Hepatocyte (in vitro differentiated cells): ENCODE measurements at places on chromosomes 7 and 10.

GRCh38 chr10:69516316-69516715 is 56.9 kb downstream of the NEUROG3 start:
- no peaks in the 10 kb centered on the region for H3K36me3 ChIP-seq
- H3K27me3 ChIP-seq = no peaks in the 10 kb centered on the region
- DNase-seq = no peak
- H3K4me3 ChIP-seq = no peak overlapping the region
- H3K4me1 ChIP-seq = no peaks in the 10 kb centered on the region

DNA sequence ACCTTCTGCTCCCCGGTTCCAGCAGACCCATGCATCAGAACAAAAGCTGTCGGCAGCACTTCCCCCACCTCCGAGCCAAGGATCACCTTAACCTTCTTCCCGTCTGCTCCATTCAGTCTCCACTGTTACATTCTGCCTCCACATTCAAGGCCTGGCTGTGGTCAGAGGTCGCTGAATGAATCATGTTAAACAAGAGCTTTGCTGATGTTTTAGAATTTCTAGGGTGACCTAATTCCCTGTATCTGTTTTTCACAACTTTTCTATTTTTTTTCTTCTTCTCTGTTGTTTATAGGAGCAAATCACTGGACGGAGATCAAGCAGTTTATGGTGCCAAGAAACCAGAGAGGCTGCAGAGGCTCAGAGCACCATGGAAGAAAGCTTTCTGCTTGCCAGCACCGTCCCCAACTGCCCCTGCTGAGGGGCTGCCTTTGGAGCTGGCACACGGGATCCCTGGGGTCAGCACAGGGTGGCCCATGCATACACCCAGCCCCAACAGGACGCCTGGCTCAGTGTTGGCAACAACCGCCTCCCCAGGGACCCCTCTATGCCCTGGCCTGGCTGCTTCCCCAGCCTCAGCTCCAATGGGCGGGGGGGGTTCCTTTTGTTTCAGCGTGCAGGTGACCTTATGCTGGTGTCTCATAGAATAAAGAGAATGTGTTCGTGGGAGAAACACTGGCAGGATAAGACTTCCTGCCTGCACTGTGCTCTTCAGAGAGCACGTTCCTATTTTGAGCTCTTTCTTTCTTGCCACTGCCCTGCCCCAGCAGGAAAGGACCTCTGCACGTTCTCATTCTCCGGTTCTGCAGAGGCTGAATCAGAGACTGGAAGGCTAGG is 182.7 kb upstream of the LYZL2 start:
- H3K36me3 ChIP-seq = no peaks in the 10 kb centered on the region
- no peak overlapping the region for H3K4me3 ChIP-seq
- H3K27ac ChIP-seq = peak overlapping the region; percentile 72
- DNase-seq = peak; percentile 55

- DNase-seq = no peak
- no peaks in the 10 kb centered on the region for H3K27me3 ChIP-seq
- H3K36me3 ChIP-seq = no peaks in the 10 kb centered on the region
- H3K4me1 ChIP-seq = no peaks in the 10 kb centered on the region
- no peak overlapping the region for H3K4me3 ChIP-seq
Observed at GRCh38 chr10:89122433-89123051, 84.6 kb downstream of the CH25H start.

DNA sequence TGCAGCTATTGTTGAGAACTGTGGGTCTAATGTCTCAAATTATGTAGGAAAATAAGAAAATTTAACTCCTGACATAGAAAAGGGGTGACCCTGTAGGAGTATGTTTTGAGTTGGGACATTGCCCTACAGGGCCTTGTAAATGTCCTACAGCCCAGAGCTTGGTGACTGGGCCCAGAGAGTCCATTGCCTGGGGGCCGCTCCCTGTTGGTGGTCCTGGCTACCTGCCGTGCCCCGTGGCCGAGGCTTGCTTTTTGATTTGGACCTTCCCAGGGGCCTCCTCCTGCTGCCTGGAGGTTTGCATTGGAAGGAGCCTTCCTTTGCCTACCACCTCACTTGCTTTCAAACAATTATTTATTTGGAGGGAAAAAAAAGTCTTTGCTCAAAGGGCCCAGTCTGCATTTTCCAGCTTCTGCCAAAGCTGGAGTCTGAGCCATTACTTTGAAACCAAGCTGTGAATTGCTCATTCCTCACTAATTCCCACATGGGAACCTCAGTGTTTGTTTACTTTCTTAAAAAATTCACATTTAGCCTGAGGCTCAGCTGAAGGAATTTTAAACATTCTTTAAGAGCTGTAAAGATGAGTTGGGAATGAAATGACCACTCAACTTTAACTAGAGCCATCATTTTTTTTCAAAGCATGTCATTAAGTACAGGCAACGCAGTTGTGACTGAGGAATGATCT is 355.0 kb downstream of the GLRX3 start:
- H3K4me3 ChIP-seq = no peak overlapping the region
- no peaks in the 10 kb centered on the region for H3K36me3 ChIP-seq
- H3K4me1 ChIP-seq = peaks cover 28% of the 10 kb centered on the region
- H3K27ac ChIP-seq = no peak overlapping the region
- no peaks in the 10 kb centered on the region for H3K27me3 ChIP-seq

GRCh38 chr10:82922755-82923154 is 1047.8 kb downstream of the NRG3 start:
- H3K27me3 ChIP-seq = no peaks in the 10 kb centered on the region
- H3K4me1 ChIP-seq = no peaks in the 10 kb centered on the region
- no peak overlapping the region for H3K4me3 ChIP-seq

- no peak for DNase-seq
- H3K4me3 ChIP-seq = no peak overlapping the region
- no peaks in the 10 kb centered on the region for H3K27me3 ChIP-seq
- no peaks in the 10 kb centered on the region for H3K36me3 ChIP-seq
Observed at GRCh38 chr7:5541087-5541992, 117.7 kb upstream of the TNRC18 start.

GRCh38 chr10:42962902-42963231 is 114.0 kb upstream of the RET start:
- H3K27me3 ChIP-seq = no peaks in the 10 kb centered on the region
- no peak overlapping the region for H3K27ac ChIP-seq
- no peak overlapping the region for H3K4me3 ChIP-seq
- DNase-seq = no peak
- H3K36me3 ChIP-seq = no peaks in the 10 kb centered on the region

- no peaks in the 10 kb centered on the region for H3K27me3 ChIP-seq
- no peak for DNase-seq
- H3K36me3 ChIP-seq = no peaks in the 10 kb centered on the region
- H3K27ac ChIP-seq = no peak overlapping the region
- no peaks in the 10 kb centered on the region for H3K4me1 ChIP-seq
- H3K4me3 ChIP-seq = no peak overlapping the region
Observed at GRCh38 chr10:100114976-100115770, 33.5 kb upstream of the CPN1 start.

DNA sequence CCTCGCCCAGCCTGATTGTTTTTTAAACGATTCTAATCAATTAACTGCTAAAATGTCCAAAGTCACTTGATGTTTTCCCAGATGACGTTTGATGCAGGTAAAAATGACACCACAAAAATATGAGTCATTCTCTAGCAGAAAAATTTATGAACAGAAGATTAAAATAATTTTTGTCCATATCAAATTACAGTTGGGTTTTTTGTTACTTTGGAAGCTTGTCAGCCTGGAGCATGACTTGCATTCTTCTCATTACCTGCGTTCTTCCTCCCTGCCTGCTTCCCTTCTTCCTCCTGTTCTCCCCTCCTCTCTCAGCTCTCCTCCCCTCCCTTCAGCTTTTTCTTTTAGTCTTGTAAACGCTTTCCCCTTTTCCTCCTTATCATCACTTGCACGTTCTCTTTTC is 18.7 kb downstream of the IL15RA start:
- H3K36me3 ChIP-seq = no peaks in the 10 kb centered on the region
- H3K27ac ChIP-seq = no peak overlapping the region
- no peaks in the 10 kb centered on the region for H3K4me1 ChIP-seq
- H3K4me3 ChIP-seq = no peak overlapping the region
- DNase-seq = no peak
- no peaks in the 10 kb centered on the region for H3K27me3 ChIP-seq

- no peaks in the 10 kb centered on the region for H3K27me3 ChIP-seq
- peak; percentile 84 for DNase-seq
- H3K4me3 ChIP-seq = peak within 1 kb of the TSS; percentile 56
- no peaks in the 10 kb centered on the region for H3K36me3 ChIP-seq
Observed at GRCh38 chr7:142854372-142855113, at the start of gene EPHB6. EPHB6 (plus strand) TSS chr7:142855076; CDS start chr7:142863228, 8,152 bp downstream.

- DNase-seq = no peak
- H3K36me3 ChIP-seq = no peaks in the 10 kb centered on the region
- H3K4me1 ChIP-seq = no peaks in the 10 kb centered on the region
Observed at GRCh38 chr10:74088722-74089121, 61.9 kb downstream of the AP3M1 start.

DNA sequence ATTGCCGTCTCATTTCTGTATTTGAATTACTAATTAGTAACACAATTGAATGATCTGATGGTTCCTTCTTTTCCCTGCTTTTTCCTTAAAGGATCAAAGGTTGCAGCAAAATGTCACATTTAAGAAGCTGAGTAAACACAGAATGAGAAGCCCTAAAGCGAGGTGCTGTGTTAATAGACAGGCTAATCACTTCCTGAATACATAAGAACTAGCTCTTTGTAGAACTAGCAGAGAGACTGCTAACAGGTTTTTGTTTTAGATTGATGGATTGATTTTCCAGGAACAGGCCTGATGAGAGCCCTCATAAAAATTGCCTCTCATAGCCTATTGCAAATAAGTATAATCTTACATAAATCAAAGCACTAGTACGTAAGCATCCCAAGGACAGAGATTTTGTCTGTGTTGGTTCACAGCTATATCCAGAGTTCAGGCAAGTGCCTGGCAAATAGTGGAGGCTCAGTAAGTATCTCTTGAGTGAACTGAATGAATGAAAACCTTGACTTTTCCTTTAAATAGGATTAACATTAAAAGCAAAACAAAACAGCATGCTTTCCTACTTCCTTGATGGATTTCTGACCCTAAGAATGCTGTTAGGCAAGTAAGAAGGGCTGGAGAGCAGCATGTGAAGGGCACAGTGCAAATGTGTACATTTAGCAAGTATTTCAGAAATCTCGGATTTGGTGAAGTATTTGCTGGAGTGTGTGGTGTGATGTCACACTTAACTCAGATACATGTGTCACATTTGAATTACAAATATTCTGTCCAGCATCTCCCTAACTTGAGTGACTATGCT is 3.3 kb downstream of the TMEM229A start:
- H3K36me3 ChIP-seq = no peaks in the 10 kb centered on the region
- no peak overlapping the region for H3K4me3 ChIP-seq
- H3K27ac ChIP-seq = peak overlapping the region; percentile 15
- peaks cover 29% of the 10 kb centered on the region for H3K27me3 ChIP-seq
- no peak for DNase-seq
- peaks cover 5% of the 10 kb centered on the region for H3K4me1 ChIP-seq

GRCh38 chr7:55052741-55053427 is 34.1 kb downstream of the EGFR start:
- H3K27ac ChIP-seq = peak overlapping the region; percentile 77
- H3K27me3 ChIP-seq = no peaks in the 10 kb centered on the region
- no peak for DNase-seq
- peaks cover 13% of the 10 kb centered on the region for H3K4me1 ChIP-seq
- no peaks in the 10 kb centered on the region for H3K36me3 ChIP-seq

DNA sequence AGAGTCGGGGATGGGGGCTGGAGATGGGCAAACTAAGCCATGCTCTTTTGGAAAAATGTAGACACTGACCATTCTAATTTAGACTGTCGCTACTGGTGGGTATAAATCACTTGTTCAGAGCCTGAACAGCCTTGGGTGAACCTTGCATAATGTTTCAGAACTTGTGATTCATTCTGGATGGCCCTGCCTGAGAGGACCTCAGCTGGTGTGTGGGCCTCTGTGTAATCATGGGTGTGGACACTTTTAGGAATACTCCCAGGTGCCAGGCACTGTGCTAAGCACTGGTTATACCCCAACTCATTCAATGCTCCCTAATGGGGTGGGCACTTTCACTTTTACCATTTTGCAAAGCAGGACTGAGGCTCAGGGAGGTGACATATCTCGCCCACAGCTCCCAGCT is 26.8 kb upstream of the TM9SF3 start:
- H3K4me3 ChIP-seq = no peak overlapping the region
- no peaks in the 10 kb centered on the region for H3K27me3 ChIP-seq
- H3K36me3 ChIP-seq = no peaks in the 10 kb centered on the region
- H3K4me1 ChIP-seq = peaks cover 35% of the 10 kb centered on the region
- peak overlapping the region; percentile 78 for H3K27ac ChIP-seq

DNA sequence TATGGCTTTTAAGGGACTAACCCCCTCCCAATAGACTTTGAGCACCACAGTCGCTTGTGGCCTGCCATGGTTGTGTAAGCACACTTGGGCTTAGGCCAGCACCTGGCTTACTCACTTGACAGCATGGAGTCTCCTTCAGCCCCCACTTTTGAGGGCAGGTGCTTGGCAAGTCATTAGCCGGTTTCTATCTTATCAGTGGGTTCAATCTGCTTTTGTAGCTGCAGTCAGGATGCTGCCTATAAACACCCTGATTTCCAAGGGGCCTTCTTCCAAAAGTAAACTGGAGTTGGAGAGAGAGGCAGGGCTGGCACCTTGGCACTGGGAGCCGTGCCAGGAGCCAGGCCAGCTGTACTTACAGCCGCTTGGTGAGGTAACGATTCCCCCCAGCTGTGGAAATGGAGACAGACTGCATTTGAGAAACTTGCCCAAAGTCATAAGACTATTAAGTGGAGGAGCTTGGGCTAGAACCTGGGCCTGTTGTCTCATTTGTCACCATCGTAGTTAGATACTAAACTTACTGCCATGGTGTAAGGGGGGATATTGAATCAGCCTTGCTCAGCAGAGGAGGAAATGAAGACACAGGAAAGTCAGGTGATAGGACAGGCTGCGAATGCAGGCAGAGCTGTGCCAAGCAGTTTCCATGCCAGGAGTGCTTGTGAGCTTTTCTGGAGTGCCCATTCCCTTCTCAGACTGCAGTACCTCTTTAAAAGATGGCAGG is 92.2 kb upstream of the EFCAB10 start:
- H3K4me1 ChIP-seq = peaks cover 9% of the 10 kb centered on the region
- H3K4me3 ChIP-seq = no peak overlapping the region
- H3K36me3 ChIP-seq = no peaks in the 10 kb centered on the region
- no peak overlapping the region for H3K27ac ChIP-seq

- H3K27ac ChIP-seq = no peak overlapping the region
- no peak for DNase-seq
- H3K36me3 ChIP-seq = no peaks in the 10 kb centered on the region
- no peaks in the 10 kb centered on the region for H3K4me1 ChIP-seq
Observed at GRCh38 chr7:157668884-157669767, 332.3 kb downstream of the DNAJB6 start.

DNA sequence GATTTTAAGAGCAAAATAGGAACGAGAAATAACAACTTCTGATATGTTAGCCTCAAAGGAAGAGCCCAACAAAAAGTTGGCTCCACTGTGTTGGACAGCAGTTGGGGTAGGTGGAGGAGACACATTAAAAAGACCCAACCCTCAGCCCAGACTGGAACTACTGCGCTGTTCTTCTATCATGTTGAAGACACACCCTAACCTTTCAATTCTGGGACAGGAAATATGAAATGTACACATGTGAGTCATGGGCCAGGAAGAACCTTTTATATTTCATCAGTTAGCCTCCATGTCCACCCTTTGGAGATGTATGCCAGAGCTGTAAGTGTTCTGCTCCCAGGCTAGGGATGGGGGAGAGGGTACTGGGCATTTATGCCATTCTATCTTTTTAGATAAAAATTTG is 22.1 kb downstream of the CLDN12 start:
- no peak overlapping the region for H3K27ac ChIP-seq
- H3K4me1 ChIP-seq = no peaks in the 10 kb centered on the region
- H3K36me3 ChIP-seq = no peaks in the 10 kb centered on the region
- H3K27me3 ChIP-seq = no peaks in the 10 kb centered on the region
- no peak overlapping the region for H3K4me3 ChIP-seq

GRCh38 chr10:87671139-87671815 is 11.6 kb downstream of the PAPSS2 start:
- no peak overlapping the region for H3K4me3 ChIP-seq
- no peaks in the 10 kb centered on the region for H3K27me3 ChIP-seq
- H3K27ac ChIP-seq = no peak overlapping the region
